ENCODE measurements at places on chromosomes 2 and 18.

DNA sequence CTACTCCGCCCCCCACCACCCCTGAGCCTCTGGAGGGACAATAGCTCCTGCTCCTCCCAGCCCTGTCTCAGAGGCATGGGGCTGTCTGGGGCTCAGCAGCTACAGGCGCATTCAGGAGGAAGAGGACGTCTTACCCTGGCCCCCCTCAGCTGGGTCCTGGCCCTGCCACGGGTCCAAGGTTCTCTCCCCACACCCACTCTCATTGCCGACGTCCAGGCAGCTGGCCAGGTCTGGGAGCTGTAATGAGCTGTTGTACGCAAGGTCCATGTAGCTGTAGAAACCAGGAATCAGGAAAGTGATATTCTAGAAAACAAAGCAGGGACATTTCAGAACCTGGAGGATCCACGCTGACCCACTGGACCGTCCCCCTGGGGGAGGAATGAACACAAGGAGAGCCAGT, 13.5 kb downstream of the PASK start:
- DNase-seq: no peak

DNA sequence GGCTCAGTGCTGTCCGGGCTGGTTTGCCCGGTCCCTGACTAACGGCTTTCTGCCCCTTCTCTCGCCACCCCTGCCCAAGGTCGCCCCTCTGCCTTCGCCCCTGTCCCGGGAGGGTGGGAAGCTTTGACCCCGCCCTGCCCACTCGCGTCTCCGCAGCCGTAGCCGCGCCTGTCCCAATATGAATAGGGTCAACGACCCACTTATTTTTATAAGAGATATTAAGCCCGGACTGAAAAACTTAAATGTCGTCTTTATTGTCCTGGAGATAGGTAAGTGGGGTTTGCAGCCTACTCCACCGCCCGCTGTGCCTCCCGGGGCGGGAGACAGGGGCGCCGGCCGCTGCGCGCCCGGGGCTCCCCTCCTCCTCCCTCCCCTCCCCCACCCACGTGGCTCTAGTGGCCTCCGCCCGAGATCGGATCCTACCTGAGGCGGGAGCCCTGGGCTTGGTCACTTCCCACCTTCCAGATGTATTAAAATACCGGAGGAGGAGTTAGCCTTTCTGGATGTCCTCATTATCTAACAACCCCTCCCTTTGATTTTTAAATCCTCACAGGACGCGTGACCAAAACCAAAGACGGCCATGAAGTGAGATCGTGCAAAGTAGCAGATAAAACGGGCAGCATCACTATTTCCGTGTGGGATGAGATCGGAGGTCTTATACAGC, 633 bp downstream of the NABP1 start:
- peak; percentile 83 for DNase-seq

DNA sequence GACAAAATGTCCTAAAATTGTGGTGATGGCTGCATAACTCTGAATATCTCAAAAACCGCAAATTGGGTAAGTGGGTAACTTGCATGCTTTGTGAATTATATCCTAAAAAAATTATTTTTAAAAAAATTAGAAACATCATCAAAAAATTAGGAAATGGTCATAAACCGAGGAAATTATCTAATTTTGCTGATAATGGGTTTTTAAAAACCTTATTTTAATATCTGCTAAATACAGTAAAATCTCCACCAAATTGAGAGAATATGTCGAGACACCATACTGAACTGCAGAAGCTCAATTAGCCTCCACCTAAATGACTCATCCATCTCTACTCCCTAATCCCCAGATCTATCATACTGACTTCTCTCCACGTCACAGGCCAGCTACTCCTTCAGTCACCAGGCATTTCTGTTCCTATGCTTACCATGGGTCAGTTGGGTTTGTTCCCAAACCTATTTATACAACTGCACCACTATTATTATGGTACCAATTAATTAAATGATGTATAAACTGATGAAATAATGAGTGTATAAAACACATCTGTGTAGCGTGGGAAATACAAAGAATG, 36.1 kb downstream of the SPIRE1 start:
- no peak for DNase-seq

- no peak for DNase-seq
These were observed 35.2 kb upstream of the KLF11 start for GRCh38 chr2:10007921-10008808.

DNA sequence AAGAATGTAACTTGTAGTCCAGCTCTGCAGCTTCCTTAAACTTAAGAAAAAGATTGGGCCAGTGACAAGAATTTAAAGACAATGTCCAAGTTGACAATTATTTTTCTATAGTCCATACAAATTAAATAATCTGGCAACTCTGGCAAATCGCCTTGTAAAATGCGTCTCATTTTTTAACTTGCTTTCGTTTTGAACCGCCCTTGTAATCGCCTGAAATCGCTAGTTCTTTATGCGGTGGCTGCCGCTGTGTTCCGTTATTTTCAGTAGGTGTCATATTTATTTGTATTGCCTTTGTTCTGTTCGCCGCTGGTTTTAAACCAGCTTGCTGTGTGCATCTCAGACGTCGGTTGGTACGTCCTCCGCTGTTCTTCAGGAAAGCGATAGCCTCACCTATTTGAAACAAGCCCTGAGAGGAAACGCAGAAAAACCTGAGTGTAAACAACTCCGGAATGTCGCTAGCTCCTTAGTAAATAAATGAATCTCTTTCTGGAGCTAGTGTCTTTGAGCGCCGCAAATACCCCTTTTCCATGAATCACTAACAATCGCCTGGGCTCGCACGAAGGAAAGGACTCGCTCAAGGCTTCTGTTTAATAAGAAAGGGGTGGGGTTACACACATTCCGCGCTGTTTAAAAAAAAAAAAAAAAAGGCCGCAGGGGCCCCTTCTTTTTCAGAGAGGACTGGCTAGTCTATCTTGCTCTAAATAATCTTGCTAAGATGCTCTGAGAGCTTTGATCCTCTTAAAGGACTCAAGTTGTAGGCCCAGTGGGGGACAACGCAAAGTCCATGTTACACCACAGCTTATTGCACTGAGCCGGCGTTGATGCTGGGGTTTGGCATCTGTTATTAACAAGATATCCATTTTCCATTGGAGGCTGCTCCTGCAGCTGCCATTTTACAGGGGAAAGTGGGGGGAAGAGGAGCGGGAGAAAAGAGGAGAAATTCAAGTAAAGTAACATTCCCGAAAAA, 3.0 kb downstream of the HOXD8 start:
- DNase-seq: no peak

GRCh38 chr2:226995625-226996041, 159.8 kb downstream of the RHBDD1 start:
- DNase-seq: peak; percentile 77
